ENCODE measurements at places on chromosomes 3 and 15. TPM values are rescaled to one million over a fixed set of nuclear protein-coding genes. Genes with fewer than 3 reads are reported as not detected.

- no peak for DNase-seq
These were observed 3.1 kb downstream of the SNRK start for GRCh38 chr3:43289401-43289800.

MYH15 gene
- total RNA-seq = 0.19 TPM

DNA sequence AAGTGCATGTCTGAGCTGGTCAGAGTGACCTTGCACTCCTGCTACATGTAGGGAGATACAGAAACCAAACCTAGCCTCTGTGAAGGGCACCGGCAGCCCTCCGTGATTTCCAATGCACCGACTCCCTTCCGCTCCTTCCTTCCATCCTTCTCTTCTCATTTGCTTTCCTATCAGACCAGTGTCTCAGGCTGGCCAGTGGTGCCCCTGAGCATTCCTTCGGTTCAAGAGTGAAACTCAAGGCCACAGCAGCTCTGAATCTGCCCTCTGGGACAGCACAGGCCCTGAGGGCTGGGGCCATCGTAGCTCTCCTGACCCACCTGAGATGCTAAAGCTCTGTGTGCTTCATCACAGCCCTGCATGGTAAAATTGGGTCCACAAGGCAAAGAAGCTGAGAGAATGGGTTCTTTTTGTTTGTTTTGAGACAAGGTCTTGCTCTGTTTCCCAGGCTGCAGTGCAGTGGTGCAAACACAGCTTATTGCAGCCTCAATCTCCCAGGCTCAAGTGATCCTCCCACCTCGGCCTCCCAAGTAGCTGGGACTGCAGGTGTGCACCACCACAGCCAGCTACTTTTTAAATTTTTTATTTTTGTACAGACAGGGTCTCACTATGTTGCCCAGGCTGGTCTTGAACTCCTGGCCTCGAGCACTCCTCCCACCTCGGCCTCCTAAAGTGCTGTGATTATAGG is 2.3 kb upstream of the BMF start:
- DNase-seq = no peak

- no peak for DNase-seq
These were observed 8.6 kb upstream of the TIPIN start for GRCh38 chr15:66364944-66365528.

- DNase-seq = no peak
These were observed 1010.6 kb downstream of the ROBO2 start for GRCh38 chr3:78050276-78051065.

DNA sequence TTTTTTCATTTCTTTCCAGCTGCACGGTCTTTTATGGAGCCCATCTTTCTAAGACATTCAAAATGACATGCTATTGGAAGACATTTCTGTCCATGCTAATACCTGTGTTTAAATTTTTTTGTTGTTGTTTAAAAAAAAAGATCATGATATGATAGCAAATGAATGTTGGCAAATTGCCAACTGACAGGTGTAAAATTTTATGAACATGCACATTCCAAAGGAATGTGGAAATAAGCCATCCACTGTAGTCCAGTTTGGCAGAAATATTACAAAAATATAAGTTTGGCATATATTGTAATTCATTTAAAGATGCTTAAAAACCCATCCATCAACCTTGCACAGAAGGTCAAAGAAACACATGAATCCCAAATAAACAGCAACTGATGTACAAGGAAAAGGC is 75.6 kb upstream of the WNT5A start:
- no peak for DNase-seq

UPK1B gene
- total RNA-seq = 0.52 TPM

DNA sequence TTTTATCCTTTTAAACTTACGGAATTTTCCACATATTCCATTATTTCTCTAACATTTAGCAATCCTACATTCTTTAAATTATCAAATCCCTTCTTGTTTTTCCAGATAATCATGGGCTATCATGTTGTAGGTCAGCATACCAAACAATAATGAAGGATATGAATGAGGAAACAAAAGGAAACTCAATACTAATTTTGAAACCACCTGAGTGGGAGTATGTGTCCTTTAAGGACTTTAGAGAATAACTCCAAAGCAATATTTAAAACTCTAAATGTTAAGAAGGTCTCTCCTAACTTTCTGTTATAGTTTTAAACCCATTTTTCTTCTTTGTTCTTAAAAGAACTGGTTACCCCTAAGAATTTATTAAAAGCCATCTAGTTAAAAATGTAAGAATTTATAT is 43.0 kb downstream of the TP53BP1 start:
- no peak for DNase-seq

SPATA12 gene
- 0.05 TPM for total RNA-seq

GRCh38 chr15:95202569-95203349 is 971.4 kb downstream of the MCTP2 start:
- no peak for DNase-seq

IGF2BP2 gene
- 12.1 TPM for total RNA-seq

- no peak for DNase-seq
These were observed 50.9 kb downstream of the ABHD2 start for GRCh38 chr15:89138999-89139612.

Measured in thymus (tissue), 14 donors.